ENCODE measurements at places on chromosomes 4 and X. TPM values are rescaled to one million over a fixed set of nuclear protein-coding genes. Genes with fewer than 3 reads are reported as not detected.

Gene ENPEP
- total RNA-seq: 0.74 TPM

Gene DCAF8L2
- total RNA-seq: not detected

Gene GPR143
- 17.2 TPM for total RNA-seq

Gene SULT1B1
- total RNA-seq: not detected

DNA sequence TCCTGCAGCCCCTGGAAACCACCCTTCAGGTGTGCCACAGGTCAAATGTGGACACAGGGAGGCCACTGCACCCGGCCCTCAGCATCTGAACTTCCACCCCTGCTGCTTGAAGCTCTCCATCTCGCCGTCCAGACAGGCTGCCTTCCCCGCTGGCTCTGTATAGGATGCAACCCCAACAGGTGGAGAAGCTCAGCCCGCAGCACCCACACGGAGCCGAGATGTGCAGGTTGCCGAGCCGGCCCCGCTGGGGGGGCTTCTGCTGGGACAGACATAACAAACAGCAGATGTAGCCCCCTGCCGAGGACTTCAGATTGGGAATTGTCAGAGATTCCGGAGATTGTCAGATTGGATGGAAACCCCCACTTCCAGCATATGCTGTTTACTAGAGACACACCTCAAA is 20.5 kb downstream of the TMEM187 start:
- H3K27me3 ChIP-seq: no peaks in the 10 kb centered on the region
- no peaks in the 10 kb centered on the region for H3K36me3 ChIP-seq
- H3K27ac ChIP-seq: no peak overlapping the region
- H3K4me3 ChIP-seq: no peak overlapping the region

GRCh38 chr4:182169987-182170386 is 73.2 kb upstream of the TENM3 start:
- no peaks in the 10 kb centered on the region for H3K36me3 ChIP-seq
- DNase-seq: no peak
- H3K4me1 ChIP-seq: no peaks in the 10 kb centered on the region
- no peaks in the 10 kb centered on the region for H3K27me3 ChIP-seq
- H3K27ac ChIP-seq: no peak overlapping the region

DNA sequence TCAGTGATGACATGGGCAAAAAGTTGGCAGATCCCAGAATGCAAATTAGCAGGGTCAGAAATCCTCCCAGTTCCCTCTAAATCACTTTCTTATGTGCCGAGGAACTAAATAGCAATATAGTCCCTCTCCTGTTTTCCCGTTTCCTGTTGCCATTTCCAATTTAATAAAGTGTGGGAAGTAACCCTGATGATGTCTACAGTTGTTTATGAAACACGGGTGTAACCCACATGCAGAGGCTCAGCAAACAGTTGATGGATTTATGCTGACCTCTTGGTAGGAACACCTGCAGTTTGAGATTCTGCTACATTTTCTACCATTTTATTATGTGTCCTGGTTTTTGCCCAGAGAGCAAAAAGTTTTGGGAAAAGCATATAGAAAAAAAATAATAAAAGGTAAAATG is 56.7 kb downstream of the FGFBP1 start:
- H3K36me3 ChIP-seq: no peaks in the 10 kb centered on the region
- H3K27me3 ChIP-seq: no peaks in the 10 kb centered on the region
- H3K4me1 ChIP-seq: no peaks in the 10 kb centered on the region
- no peak overlapping the region for H3K27ac ChIP-seq

DNA sequence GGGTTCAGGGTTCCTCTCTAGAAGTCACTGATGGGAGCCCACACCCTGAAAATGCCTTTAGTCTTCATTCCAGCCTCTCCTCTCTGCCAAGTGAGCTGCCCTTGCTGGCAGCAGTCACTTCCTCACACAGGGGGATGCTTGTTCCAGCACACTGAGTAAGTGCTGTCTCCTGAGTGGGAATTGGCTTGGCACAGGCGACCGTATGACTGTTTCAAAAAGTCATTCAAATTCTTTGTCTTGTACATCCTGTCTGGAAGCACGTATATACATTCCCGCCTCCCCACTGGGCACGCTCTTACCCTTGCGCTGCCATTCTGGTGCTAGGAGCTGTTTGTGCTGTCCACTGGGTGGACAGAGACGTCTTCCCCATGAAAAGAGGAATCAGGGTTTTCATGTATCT is 40.2 kb upstream of the CD99 start:
- no peaks in the 10 kb centered on the region for H3K36me3 ChIP-seq
- no peak for DNase-seq
- H3K4me1 ChIP-seq: no peaks in the 10 kb centered on the region
- H3K4me3 ChIP-seq: no peak overlapping the region
- H3K27ac ChIP-seq: no peak overlapping the region

DNA sequence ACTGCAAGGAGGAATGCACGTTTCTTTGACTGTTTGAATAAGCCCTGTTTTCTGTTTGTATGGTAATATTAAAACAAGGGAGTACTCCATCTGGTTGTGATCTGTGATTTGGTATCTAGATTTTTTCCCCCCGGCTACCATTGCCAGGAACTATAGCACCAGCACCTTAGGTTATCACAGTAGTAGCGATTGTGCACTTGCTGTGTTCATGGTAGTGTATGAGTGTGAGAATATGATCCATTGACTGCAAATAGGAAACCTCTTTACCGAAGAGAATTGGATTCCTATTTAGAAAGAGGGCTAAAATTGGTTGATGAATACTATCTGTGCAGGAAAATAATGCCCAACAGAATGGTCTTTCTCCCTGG is 69.9 kb downstream of the LARP7 start:
- peak overlapping the region; percentile 82 for H3K27ac ChIP-seq
- no peaks in the 10 kb centered on the region for H3K27me3 ChIP-seq
- peak overlapping the region; percentile 60 for H3K4me3 ChIP-seq
- DNase-seq: no peak
- H3K36me3 ChIP-seq: no peaks in the 10 kb centered on the region

DNA sequence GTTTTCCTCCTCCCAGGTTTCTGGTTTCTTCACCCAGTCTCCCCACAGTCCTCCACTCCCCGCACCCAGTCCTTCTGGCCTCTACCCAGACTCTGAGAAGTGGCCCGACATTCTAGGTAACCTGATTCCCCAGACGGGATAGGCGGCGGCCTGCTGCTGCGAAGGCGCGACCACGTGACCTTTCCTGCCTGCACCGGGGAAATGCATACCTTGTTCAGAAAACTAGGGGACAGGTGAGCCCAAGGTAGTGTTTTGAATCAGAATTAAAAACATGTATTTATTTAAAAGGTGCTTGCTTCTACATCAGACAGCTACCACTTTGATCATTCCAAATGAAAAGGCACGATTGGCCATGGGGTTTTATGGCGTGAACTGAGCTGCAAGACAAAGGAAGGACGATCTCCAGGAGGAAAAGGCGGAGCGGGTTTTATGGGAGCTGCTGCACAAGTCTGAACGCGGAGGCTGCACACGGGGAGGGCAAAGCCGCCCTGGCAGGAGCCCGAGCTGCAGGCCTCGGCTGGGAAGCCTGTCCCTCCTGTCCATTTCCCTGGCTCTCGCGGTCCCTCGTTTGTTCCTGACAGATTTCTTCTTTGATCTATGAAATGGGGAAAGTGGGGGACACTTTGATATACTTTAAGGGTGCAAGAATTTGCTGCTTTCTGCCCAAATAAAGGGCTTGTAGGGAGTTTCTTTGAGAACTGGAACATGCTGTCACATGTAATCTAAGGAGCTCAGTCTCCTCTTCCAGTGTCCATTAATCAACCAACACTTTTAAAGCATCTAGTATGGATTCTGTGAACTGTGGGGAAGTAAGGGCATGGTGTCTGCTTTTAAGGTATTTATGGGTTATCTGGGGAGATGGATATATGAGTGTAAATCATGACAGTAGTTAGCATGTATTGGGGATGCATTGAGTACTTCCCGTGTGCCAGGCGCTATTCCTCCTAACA is 150.9 kb downstream of the SPRY1 start:
- H3K27me3 ChIP-seq: no peaks in the 10 kb centered on the region
- no peaks in the 10 kb centered on the region for H3K36me3 ChIP-seq
- peak overlapping the region; percentile 14 for H3K4me3 ChIP-seq
- H3K4me1 ChIP-seq: peaks cover 36% of the 10 kb centered on the region
- peak overlapping the region; percentile 56 for H3K27ac ChIP-seq

- H3K27ac ChIP-seq: no peak overlapping the region
- DNase-seq: no peak
- H3K27me3 ChIP-seq: no peaks in the 10 kb centered on the region
- no peak overlapping the region for H3K4me3 ChIP-seq
- H3K4me1 ChIP-seq: peaks cover 9% of the 10 kb centered on the region
Measured at GRCh38 chr4:159272273-159273140, 169.6 kb downstream of the RAPGEF2 start.

GRCh38 chr4:40245550-40245949 is 48.7 kb downstream of the RHOH start:
- no peaks in the 10 kb centered on the region for H3K36me3 ChIP-seq
- no peak overlapping the region for H3K27ac ChIP-seq
- no peak for DNase-seq
- no peaks in the 10 kb centered on the region for H3K27me3 ChIP-seq
- peaks cover 9% of the 10 kb centered on the region for H3K4me1 ChIP-seq
- H3K4me3 ChIP-seq: no peak overlapping the region

DNA sequence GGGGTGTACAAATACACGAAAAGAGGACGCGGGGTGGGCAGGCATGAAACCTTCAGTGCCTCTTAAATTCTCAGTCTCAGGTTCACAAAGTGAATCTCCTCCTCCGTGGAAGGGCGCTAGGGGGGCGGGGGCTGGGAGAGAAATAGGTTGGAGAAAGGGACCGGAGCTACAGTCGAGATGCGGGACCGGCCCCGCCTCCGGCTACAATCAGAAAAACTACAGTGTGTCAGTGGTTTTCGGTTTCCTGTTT is 3.4 kb downstream of the MAML3 start:
- no peaks in the 10 kb centered on the region for H3K36me3 ChIP-seq
- H3K4me3 ChIP-seq: peak overlapping the region; percentile 97
- peaks cover 12% of the 10 kb centered on the region for H3K27me3 ChIP-seq

DNA sequence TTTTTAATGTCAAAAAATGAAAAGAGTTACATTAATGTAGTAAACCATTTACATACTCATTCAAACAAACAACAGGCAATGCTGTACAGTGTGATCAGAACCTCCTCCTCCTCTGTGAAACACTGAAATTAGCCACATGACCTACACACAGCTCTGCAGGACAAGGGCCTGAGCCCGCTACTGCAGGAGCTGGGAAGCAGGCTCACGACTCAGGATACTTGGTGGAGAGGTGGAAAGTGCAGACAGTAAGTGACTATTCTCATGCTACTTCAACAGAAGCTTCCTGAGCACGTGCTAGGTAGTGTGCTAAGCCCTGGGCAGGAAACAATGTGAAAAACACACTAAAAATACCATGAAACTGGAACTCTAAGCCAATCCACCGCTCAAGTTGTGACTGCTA is 56.8 kb downstream of the TAPT1 start:
- H3K27ac ChIP-seq: 0 out of 2 replicates have a peak overlapping the region, but pooled peaks have one; percentile 34
- peaks cover 5% of the 10 kb centered on the region for H3K36me3 ChIP-seq
- no peaks in the 10 kb centered on the region for H3K27me3 ChIP-seq
- H3K4me1 ChIP-seq: peaks cover 35% of the 10 kb centered on the region
- no peak overlapping the region for H3K4me3 ChIP-seq

DNA sequence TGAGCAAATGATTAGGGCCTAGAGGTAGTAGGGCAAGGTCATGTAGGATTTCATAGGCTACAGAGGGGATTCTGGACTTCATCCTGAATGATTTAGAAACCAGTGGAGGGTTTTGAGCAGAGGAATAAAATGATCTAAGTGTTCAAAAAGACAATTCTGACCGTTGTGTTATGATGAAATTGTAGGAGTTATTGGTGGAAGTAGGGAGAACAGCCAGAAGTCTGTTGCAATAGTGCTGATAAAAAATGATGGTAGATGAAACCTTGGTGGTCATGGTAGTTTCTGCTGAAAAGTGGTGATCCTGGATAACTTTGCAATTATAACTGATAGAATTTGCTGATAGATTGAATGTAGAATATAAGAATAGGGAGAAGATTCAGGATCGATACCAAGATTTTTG is 60.2 kb downstream of the MID1IP1 start:
- H3K27ac ChIP-seq: no peak overlapping the region
- H3K4me1 ChIP-seq: peaks cover 11% of the 10 kb centered on the region
- H3K27me3 ChIP-seq: no peaks in the 10 kb centered on the region
- H3K36me3 ChIP-seq: no peaks in the 10 kb centered on the region
- DNase-seq: no peak

- DNase-seq: no peak
- peaks cover 16% of the 10 kb centered on the region for H3K4me1 ChIP-seq
- no peaks in the 10 kb centered on the region for H3K27me3 ChIP-seq
- peak overlapping the region; percentile 26 for H3K27ac ChIP-seq
Measured at GRCh38 chr4:123649250-123649644, 252.7 kb downstream of the SPRY1 start.

DNA sequence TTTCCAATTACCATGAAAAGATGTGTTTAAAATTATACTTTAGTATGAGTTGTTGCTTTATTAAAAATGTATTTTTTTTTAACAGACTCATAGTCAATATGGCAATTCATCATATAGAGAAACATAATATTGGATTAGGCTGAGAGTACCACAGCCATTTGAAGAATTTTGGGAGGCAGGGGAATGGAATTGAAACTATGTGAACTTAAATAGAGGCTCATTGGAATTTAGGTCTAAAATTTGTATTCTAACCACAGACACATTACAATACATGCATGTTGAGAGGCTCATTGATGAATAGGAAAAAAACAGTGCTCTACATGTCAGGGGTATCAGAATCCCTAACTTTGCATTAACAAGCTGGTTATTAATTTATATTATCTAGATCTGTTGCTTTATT is 269.6 kb downstream of the DKK2 start:
- no peak for DNase-seq
- no peaks in the 10 kb centered on the region for H3K36me3 ChIP-seq
- H3K27me3 ChIP-seq: no peaks in the 10 kb centered on the region
- H3K4me3 ChIP-seq: no peak overlapping the region
- H3K4me1 ChIP-seq: no peaks in the 10 kb centered on the region

DNA sequence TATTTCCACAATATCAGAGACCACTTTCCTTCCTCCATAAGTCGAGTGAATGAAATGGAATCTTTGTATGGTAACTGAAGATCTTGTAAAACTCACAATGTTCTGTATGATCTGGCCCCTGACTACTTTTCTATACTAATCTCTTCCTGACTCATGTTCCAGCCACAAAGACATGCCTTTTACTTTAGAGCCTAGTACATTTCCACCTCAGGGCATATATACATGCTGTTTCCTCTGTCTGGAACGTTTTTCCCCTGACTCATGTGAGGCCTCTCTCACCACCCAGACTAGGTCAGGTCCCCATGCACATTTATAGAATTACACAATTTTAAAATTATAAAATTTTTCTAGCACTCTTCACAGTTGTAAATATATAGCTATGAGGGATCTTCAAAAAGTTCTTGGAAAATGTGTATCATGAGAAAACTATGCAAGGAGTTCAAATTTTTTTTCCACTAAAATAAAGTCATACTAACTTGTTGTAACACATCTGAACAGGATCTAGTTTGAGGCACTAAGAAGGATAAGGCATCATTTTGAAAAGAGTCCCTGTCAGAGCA is 208.8 kb downstream of the SH2D1A start:
- H3K36me3 ChIP-seq: no peaks in the 10 kb centered on the region
- no peaks in the 10 kb centered on the region for H3K4me1 ChIP-seq
- no peaks in the 10 kb centered on the region for H3K27me3 ChIP-seq
- H3K4me3 ChIP-seq: no peak overlapping the region

DNA sequence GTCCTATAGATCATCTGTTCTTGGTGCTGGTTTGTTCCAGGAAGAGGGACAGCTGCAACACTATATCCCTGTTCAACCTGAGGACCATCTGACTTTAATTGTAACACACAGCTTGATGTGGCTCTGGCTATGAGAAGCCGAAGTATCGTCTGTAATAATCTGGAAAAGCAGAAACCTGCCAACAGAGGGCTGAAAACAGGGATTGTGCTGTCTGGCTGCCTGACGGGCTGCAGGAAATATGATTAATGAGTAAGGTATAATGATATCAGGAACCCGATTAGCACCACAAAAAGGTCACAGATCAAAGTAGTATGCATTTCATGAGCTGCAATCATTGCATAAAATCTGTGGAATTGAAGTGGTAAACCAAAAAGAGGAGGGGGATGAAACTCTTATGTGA is 170.4 kb upstream of the MAB21L2 start:
- no peaks in the 10 kb centered on the region for H3K4me1 ChIP-seq
- no peak for DNase-seq
- no peaks in the 10 kb centered on the region for H3K27me3 ChIP-seq
- no peak overlapping the region for H3K27ac ChIP-seq
- no peak overlapping the region for H3K4me3 ChIP-seq

Measured in GM23338 (cell line).